Activated CD4-positive, alpha-beta memory T cell treated with anti-CD3 and anti-CD28 coated beads, Interleukin-2, amount 10 ng/mL, durations not matched to agents 7 days and 5 days (primary cell): ENCODE measurements at places on chromosomes 5 and 9.

DNA sequence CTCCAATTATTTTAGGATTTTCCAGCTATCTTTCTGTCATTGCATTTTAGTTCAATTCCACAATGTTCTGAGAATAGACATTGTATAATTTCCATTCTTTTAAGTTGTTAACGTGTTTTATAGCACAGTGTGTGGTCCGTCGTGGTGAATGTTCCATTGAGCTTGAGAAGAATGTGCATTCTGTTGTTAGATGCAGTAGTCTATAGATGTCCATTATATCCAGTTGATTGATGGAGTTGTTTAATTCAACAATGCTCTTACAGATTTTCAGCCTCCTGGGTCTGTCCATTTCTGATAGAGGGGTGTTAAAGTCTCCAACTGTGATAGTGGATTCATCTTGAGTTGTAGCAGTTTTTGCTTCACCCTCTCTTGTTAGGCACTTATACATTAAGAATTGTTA lies 1587.7 kb upstream of the NUDT12 start:
- no peak for DNase-seq

GRCh38 chr5:132243366-132243977 lies 14.0 kb upstream of the PDLIM4 start:
- DNase-seq: no peak

- no peak for DNase-seq
Measured at GRCh38 chr5:150542933-150543445, 35.1 kb downstream of the NDST1 start.

DNA sequence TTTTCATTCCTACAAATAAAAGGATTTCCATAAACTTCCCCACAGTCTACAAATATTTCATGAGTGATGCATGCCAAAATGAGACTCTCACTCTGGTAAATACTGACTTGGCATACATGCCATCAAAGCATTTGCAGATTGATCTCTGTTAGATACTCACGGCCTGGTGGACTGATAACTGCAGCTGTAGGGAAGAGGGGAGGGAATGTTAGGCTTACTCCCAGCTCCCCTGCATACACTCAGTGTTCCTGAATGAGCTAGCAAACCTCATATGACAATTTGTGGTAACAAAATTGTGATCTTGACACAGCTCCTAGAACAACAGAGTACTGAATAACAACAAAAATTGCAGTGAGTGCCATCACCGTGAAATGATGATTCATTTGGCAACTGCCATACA lies 435.3 kb downstream of the NR2F1-AS1 start:
- no peak for DNase-seq

- DNase-seq: no peak
Measured at GRCh38 chr5:62902126-62902525, 323.5 kb downstream of the LRRC70 start.

GRCh38 chr5:60668686-60669304 lies 31.2 kb downstream of the DEPDC1B start:
- DNase-seq: no peak

DNA sequence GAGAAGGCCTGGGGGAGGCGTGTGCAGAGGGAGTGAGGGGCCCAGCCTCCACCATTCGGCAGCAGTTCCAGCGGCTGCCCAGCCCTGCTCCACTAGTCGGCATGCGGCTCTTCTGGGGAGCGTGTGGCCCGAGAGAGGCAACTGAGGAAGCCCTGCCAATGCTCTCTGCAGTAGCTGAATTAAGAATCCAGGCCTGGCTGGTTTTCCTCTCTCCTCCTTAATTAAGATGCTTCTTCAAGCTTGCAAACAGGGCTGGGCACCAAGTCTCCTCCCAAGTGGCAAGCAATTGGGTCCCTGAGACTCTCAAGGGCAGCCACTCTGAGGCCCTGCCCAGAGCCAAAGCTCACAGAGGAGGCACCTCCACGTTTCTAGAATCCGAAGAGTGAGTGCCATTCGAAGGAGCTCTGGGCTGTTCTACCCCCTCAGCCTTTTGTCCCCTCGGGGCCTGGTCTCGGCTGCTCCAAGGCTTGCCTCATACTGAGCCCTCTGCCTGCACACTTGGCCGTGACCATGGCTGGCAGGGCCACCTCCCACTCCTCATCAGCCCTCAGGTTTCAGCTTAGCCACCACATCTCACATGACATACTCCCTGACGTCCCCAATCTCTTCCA lies 75.4 kb upstream of the LRRTM2 start:
- DNase-seq: no peak

GRCh38 chr5:33153831-33154230 lies 286.9 kb upstream of the TARS1 start:
- no peak for DNase-seq

DNA sequence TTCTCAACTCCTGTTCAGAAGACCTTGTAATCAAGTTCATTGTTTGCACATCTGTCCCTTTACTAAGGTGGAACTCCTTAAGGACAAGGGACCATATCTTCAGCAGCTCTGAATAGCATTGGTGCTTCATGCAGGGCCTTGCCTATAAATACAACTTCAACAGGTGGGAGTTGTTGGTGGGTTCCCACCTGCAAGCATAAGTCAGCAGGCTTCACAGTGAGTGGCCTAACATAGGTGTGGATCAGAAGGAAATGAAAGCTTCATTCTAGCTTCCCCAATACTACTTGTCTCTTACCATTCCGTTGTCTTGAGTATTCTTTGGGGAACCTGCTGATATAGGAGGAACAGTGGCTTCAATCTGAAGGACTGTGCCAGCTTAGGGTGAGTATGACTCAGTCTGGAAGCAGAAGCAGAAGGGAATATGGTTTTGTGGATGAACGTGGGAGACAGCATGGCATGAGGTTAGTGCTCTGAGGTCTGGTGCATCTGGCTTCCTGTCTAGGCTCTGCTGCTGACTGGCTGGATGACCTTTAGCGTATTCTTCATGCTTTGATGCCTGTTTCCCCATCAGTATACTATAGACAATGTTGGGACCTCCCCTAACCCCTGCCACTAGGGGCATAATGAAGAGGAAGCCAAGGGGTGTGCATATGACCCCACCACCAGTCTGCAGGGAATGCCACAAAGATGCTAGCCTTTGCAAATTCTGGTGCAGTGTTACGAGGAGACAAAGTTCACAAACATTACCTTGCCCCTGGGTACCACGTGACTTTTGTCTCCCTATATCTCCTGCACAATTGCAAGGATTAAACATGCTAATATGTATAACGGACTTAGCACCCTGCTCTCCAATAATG lies 192.3 kb downstream of the PALM2AKAP2 start:
- DNase-seq: no peak

DNA sequence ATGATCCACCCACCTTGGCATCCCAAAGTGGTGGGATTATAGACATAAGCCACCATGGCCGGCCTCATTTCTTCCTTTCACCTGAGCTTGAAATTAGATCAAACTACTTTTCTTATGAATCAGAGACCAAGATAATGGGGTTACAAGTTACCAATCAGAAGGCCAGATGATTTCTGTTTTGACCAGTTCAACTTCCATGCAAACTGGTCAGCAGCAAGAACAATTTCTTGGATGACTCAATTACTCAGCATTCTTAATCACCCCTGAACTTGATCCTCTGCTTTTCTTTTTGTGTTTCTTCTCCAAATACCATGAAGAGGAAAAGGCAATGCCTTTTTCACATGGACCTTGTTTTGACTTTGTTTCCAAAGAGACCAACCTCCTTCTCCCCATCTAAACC lies 10.0 kb upstream of the PLIN2 start:
- DNase-seq: no peak

DNA sequence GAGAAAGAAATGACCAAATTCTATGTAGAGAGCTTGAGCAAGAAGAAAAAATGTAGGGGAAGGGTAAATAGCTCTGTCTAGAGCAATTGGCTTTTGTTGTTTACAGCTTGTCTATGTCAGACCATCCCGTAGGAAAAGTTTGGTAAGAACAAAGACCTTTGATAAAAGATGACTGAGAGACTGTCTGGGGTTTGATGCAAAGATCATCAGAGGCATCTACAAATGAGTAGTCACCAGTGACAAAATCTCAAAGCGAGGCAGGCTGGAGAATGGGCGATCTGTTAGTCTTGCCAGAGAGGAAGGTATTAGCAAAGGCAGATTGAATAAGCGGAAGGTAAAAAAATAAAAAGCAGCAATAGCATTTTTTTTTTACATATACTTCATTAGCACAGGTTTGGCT lies 125.0 kb upstream of the RASGRF2 start:
- no peak for DNase-seq

DNA sequence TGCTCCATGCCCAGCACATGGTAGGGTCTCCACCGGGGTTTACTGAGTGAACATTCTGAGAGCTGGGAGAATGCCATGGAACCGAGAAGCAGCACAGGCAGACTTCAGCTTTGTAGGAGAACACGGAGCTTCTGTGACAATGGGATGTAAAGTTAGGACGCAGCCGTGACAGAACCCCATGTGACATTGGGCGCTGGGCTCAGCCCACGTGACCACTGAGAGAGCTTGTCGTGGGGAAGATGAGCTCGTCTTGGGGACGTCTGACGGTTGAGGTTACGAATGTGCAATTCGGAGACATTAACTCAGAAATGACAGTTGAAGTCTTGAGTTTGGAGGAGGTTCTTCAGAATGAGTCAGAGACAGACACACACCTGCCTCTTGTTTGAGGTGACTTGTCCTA lies 13.5 kb downstream of the SDHA start:
- no peak for DNase-seq

DNA sequence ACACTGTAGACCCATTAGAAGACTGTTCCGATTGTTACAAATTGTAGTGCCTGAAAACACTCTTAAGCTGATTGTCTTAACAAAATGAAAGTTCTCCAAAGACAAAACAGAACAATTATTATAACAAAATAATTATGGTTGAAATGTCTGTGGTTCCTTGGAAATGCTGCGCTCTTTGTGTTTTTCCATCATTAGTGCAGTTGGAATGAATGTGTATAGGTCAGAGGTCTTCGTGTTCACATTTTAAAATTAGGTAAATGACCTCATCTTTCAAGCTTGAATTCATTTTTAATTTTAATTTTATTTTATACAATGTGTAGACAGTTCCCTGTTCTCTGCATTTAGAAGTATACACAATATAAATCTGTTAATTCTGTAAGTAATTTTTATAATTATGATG lies 56.7 kb upstream of the NXNL2 start:
- no peak for DNase-seq

DNA sequence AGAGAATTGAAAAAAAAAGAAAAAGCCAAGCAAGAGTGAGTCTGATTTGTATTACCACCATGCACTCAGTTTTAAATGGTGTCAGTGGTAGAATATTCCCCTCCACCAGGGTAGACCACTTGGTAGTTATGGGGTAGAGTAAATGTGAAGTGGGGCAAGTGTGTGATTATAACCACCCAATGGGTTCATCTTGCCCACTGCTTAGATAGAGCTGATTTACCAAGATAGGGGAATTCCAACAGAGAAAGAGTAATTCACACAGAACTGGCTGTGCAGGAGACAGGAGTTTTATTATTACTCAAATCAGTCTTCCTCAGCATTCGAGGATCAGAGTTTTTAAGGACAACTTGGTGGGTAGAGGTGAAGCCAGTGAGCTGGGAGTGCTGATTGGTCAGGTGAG lies 113.3 kb upstream of the RAI14 start:
- no peak for DNase-seq

DNA sequence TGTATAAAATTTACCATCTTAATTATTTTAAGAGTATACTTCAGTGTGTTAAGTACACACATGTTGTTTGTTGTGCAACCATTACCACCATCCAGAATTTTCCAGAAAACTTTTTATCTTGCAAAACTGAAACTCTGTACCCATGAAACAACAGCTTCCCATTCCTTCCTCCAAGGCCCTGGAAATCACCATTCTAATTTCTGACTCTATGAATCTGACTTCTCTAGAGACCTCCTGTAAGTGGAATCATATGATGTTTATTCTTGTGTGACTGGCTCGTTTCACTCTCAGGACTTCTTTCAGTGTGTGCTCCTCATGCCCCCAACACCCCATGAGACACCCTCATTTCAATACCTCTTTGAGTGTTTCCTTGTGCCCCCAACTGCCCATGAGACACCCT lies 60.4 kb upstream of the COL15A1 start:
- DNase-seq: no peak

- no peak for DNase-seq
Measured at GRCh38 chr5:171848486-171848885, 62.9 kb downstream of the SMIM23 start.

- DNase-seq: no peak
Measured at GRCh38 chr5:148343046-148343407, 7.7 kb downstream of the SPINK9 start.

DNA sequence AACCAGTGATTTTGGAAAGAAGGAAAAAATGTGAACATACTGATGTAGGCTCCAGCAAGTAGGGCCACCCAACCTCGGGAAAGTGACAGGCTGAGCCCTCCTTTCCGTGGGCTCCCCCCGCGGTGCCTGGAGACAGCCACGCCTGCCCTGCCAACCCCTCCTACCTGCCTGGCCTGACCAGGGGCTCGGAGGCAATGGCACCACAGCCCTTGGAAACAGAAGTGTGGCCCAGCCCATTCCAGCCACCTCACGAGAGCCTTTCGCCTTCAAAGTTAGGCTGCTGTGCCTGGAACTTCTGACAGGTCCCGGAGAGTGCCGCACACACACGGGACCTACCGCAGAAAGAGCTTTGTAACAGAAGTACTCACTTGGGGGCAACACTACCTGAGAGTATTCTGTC lies 49.5 kb upstream of the LRRC14B start:
- DNase-seq: no peak

GRCh38 chr5:113846941-113847340 lies 333.4 kb downstream of the YTHDC2 start:
- DNase-seq: no peak

DNA sequence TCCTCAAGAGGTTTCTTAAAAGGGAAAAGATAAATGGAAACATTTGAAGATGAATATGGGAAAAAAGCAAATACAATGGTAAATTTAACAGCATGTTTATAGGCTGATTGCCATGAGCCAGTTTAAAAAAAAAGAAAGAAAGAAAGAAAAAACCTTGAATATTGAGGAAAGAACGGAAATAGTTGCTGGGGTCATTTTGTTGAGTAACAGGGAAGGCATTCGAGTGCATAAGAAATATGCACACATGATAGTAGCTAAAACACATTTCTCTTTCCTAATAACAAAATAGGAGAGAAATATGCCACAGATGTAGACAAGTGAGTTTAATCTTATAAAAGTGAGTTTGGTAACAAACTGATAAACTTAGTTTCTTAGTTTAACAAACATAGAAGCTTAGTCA lies 864.6 kb upstream of the ACO1 start:
- no peak for DNase-seq

- no peak for DNase-seq
Measured at GRCh38 chr9:112764837-112765236, 14.3 kb downstream of the SNX30 start.

GRCh38 chr5:10761933-10762775 lies 1.1 kb upstream of the DAP start:
- DNase-seq: no peak

- no peak for DNase-seq
Measured at GRCh38 chr5:145752947-145753346, 82.2 kb downstream of the PRELID2 start.

- no peak for DNase-seq
Measured at GRCh38 chr9:108621991-108622855, 233.6 kb downstream of the ACTL7B start.

DNA sequence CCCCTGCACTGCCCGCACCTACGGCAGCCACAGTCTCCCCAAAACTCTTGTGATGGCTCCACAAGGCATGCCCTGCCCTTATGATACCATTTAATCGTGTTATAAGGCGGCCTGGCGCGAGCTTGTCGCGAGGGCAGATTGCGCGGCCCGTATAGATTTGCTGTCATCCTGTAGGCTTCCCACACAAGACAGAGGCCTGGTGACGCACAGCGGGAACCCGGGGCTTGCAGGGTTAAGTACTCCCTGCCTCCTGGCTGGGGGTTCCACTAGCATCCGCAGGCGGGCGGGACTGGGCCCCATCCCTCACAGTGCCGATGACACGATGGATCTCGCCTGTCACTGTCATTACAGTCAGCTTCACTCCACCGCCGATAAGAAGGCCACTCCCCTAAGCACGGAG lies 364.9 kb upstream of the IRX2 start:
- DNase-seq: no peak
